ENCODE measurements at places on chromosomes 4 and X. TPM values are rescaled to one million over a fixed set of nuclear protein-coding genes. Genes with fewer than 3 reads are reported as not detected.

Gene CT83
- not detected for total RNA-seq

Gene PF4V1
- not detected for total RNA-seq

Gene HPSE
- 19.0 TPM for total RNA-seq

Gene RTL3
- total RNA-seq = 0.08 TPM

Gene PRDX4
- 29.3 TPM for total RNA-seq

Gene CSN1S1
- total RNA-seq = not detected
